Stimulated activated naive B cell treated with anti-CD40 and anti-IgM and Interleukin-4, amounts not matched to agents 10 μg/mL and 1 μg/mL and 100 μg/mL, for 72 hours (primary cell): ENCODE measurements at places on chromosomes 3 and 15.

GRCh38 chr3:31804251-31805051 is 176.6 kb downstream of the OSBPL10 start:
- no peak for DNase-seq

DNA sequence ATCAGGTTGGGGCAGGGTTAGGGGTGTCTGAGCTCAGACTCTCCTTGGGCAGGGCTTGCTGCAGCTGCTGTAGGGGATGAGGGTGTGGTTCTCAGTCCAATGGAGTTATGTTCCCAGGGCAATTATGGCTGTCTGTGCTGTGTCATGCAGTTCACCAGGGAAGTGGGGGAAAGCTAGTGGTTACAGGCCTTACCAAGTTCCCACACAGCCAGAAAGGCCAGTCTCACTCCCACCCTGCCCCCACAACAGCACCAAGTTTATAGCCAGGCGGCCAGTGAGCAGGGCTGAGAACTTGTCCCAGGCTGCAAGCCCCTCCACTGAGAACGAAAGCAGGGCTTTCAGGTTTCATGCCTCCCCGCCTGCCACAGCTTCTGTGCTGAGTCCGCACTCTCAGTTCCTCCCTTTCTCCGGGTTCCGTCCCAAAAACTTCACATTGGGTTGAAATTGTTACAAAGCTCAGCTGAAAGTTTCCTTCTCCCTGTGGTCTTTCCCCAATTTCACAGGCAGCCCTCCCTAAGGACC is 19.6 kb upstream of the CPOX start:
- no peak for DNase-seq

- no peak for DNase-seq
These were observed 412.7 kb downstream of the OCA2 start for GRCh38 chr15:27686369-27686768.

- DNase-seq, result no peak
These were observed 22.8 kb upstream of the SMAD3 start for GRCh38 chr15:67042551-67043142.

GRCh38 chr15:35305946-35306345 is 220.9 kb upstream of the NANOGP8 start:
- DNase-seq, result no peak

GRCh38 chr3:66602691-66603090 is 101.9 kb upstream of the LRIG1 start:
- no peak for DNase-seq

GRCh38 chr15:38589502-38589901 is 24.9 kb upstream of the RASGRP1 start:
- DNase-seq, result no peak

GRCh38 chr15:52392008-52392687 is 96.5 kb upstream of the MYO5C start:
- no peak for DNase-seq

DNA sequence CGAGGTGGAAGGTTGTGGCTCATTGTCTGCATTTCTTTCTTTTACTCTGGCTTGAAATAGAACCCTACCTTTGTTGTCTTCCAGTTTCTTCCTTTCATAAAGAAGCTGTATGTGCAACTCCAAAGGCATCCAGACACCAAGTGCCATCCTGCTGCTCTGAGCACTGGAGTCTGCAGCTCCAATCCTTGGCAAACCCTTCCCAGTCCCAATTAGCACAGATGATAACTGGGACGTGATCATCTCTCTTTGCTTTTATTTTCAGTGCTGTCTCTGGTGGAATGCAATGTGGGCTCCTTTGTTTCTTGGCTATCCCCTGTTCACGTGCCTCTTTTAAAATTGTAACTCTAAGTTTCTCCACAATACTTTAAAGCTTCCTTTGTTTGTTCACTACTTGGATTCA is 140.9 kb downstream of the AQP9 start:
- DNase-seq, result no peak

GRCh38 chr3:68664276-68664675 is 268.1 kb downstream of the TAFA4 start:
- no peak for DNase-seq

- DNase-seq, result no peak
These were observed 55.3 kb downstream of the CCR4 start for GRCh38 chr3:33006571-33007286.
